IPS DF 19.7 (cell line): ENCODE measurements at places on chromosomes 6 and 20.

- DNase-seq, result no peak
Measured at GRCh38 chr6:32046450-32047083, 8.4 kb downstream of the CYP21A2 start.

GRCh38 chr6:154921482-154921881 is 73.6 kb upstream of the TIAM2 start:
- DNase-seq, result no peak

GRCh38 chr6:13026557-13026956 is 301.8 kb downstream of the TBC1D7 start:
- DNase-seq, result no peak

GRCh38 chr6:138372711-138373463 is 4.8 kb upstream of the SMIM28 start:
- DNase-seq, result no peak

GRCh38 chr6:75098709-75099108 is 107.1 kb downstream of the COL12A1 start:
- no peak for DNase-seq

- no peak for DNase-seq
Measured at GRCh38 chr6:69775941-69776340, 20.9 kb downstream of the LMBRD1 start.

GRCh38 chr20:24376311-24377099 is 92.9 kb upstream of the SYNDIG1 start:
- no peak for DNase-seq

DNA sequence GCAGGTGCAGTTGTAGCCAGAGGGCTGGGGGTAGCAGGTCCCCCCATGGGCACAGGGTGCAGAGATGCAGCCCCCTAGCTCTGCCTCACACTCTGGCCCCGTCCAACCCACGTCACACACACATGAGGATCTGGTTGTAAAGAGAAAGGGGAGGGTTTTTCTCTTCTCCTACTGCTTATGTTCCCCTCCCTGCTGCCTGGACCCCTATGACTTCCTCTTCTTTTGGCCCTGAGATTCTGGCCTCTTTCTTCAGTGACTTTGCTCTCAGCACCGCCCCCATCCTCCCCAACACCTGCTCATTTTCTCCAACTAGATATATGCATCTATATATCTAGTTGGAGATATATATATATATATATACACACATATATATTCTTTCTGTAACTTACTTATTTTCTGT is 9.7 kb downstream of the NOTCH4 start:
- no peak for DNase-seq

- DNase-seq, result no peak
Measured at GRCh38 chr6:47669684-47670513, 28.5 kb upstream of the ADGRF4 start.

DNA sequence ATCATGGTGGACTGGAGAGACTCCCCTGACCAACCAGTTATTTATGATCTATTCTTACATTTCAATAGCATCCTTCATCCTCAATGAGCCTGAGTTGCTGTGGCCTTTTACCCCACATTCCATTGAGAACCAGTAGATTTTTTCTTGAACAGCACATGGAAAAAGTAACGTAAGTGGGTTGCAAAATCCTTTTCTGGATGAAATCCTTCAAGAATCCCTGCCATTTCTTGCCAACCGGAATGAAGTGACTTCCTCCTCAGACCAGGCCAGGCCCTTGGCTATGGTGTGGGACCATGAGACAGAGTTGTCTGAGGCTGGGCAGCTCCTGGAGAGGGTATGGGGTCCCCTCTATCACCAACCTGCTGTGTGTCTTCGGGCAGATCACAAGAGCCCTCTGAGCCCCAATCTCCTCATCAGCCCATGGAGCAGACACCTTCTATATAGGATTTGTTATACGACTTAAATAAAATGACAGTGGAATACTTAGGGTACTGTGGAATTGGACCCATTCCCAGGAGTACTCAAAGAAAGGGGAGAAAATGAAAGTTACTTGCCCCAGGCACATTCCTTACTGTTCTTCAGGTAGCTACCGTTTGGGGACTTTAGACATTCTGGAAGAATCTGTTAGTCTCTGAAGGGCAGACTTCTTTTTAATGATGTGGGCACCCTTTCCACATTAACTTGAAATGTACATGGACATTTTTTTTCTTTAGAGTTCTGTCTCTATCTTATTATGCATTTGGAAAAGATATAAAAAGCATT is 10.9 kb downstream of the EYA2 start:
- no peak for DNase-seq

- DNase-seq, result peak; percentile 25
Measured at GRCh38 chr6:37653933-37654565, 43.6 kb downstream of the MDGA1 start.

- no peak for DNase-seq
Measured at GRCh38 chr6:20877008-20877937, 343.0 kb downstream of the CDKAL1 start.

- no peak for DNase-seq
Measured at GRCh38 chr6:108944707-108945680, 96.8 kb downstream of the ARMC2 start.

- no peak for DNase-seq
Measured at GRCh38 chr6:83221276-83221675, 28.1 kb downstream of the RWDD2A start.

- DNase-seq, result no peak
Measured at GRCh38 chr6:113694278-113695077, 162.7 kb upstream of the MARCKS start.

DNA sequence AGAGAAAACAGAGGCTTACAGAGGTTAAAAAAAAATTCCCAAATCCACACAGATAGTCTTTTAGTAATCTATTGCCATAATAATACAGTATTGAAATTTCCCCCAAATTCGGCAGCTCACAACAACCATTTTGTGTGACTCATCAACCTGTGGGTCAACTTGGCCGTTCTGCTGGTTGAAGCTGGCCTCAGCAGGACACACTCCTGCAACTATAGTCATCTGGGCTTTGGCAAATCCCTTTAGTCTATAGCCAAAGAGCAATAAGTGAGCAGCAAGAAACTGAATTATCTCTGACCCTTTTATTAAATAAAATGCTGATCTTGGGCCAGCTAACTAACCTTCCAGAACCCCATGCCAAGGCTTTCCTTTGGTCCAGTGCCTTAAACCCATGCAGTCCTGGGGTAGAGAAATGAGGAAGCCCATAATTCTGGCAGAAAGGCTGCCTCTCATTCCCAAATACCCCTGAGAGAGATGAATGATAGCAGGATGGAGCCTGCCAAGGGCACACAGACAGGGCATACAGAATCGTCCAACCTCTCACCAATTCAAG is 17.2 kb upstream of the SNAP25 start:
- DNase-seq, result no peak

DNA sequence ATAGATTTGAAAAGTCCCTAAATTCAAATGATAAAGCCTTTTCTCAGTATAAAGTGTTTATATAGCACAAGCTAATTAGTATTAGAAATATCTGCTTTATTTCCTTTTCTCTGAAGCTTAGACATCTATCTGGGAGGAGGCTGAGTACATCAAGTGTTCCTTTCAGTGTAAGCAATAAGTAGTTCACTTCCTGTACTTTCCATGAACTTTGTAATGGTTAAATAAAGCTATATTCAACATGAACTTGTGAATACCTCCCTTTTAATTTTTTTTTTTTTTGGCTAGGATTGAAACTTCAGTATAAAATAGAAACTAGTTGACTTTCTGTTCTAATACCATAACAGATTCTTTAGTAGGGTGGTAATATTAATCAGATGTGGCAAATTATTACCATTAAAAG is 190.9 kb downstream of the CENPW start:
- DNase-seq, result no peak

DNA sequence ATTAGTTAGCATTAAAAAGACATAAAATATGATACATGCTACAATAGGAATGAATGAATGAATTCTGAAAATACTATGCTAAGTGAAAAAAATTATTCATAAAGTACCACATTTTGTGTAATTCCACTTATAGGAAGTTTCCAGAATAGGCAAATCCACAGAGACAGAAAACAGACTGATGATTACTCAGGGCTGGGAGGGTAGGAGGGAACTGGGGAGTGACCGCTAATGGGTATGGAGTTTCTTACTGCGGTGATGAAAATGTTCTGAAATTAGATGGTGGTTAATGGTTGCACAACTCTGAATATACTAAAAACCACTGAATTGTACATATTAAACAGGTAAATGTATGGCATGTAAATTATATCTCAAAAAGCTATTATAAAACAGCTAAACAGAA is 22.6 kb downstream of the FERMT1 start:
- no peak for DNase-seq

- no peak for DNase-seq
Measured at GRCh38 chr6:128107682-128108081, 206.8 kb upstream of the THEMIS start.

- no peak for DNase-seq
Measured at GRCh38 chr20:14960831-14961230, 623.4 kb upstream of the FLRT3 start.

DNA sequence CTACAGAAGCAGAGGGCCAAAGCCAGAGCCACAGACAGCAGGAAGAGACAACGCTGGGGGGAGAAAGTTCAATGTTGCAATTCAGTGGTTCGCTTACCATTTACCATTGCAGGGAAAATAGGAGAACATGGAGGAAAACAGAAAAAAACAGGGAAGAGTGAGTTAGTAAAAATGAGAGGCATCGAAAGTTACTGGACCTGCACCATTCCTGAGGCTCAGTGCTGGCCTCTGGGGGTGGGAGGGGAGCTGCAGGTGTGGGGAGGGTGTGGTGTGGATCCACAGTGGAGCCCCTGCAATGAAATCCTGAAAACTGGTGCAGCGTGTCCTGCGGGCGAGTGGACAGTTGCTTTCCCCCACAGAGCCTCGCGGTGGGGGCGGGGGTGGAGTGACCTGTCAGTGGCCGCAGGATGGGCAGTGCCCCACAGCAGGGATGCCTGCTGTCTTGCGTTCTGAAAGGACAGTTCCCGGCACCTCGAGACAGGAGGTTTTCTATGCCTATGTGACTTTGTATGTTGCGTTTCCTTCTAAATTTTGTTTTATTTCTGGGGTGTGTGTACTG is 5.7 kb downstream of the TMEM181 start:
- DNase-seq, result no peak

GRCh38 chr6:16344756-16345155 is 106.4 kb downstream of the GMPR start:
- DNase-seq, result no peak

DNA sequence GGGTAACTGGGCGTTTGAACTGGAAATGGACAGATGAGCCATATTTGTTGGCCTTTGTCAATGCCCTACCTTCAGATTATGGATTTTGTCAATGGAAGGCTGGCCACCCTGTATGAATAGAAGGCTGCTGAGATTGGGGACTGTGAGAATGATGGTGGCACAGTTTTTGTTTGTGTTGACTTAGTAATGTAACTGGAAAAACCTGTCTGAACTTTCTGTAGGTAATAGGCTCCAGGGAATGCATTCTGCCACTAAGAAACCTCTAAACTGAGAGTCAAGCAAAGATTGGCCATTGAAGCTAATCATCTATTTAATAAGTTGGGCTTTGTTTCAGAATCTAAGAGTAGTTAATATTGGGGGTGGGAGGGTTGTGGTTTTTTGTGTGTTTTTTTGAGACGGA is 97.5 kb downstream of the FOXO3 start:
- no peak for DNase-seq

GRCh38 chr6:50973464-50973863 is 154.8 kb downstream of the TFAP2B start:
- DNase-seq, result no peak

DNA sequence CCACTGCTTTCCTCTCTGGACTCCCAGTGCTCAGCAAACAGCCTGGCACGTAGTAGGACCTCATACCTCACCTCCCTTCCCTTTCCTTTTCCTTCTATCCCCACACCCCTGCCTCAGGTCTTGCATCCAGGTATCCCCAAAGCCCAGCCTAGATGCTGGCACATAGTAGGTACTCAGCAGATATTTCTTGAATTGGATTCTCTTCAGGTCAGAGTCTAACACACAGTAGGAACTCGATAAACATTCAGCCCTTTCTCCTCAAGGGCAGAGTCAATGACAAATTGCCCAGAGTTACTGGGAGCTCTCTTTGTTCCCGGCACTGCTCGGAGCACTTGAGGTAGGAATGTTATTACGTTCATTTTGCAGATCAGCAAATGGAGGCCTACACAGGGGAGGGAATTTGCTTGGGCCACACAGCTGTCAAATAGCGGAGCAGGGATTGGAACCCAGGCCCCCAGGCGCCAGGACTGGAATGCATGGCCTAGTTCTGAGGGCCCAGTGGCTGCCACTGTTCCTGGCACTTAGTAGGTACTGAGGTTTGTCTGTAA is 25.9 kb downstream of the NOL4L start:
- no peak for DNase-seq

GRCh38 chr6:157283900-157284737 is 39.2 kb downstream of the TMEM242 start:
- no peak for DNase-seq

GRCh38 chr6:14107711-14108494 is 9.7 kb upstream of the CD83 start:
- DNase-seq, result no peak

- DNase-seq, result no peak
Measured at GRCh38 chr6:167393731-167394130, 68.8 kb downstream of the TTLL2 start.

DNA sequence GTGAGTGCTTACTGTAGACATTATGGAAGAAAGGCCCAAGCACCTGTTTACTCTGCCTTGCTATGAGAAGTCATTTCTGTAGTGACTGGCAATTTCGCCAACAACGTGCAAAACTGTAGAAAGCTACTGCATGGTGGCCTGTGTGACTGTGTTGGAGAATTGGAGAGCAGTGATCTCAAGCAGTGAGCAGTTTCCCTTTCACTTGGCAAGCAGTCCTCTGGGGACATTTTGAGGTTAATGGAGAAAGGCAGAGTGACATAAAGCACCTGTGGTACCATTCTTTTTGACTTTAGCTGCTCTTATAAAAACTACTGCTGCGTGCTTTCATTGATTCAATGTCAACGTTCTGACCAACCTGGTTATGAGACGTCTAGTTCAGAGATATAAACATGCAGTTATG is 382.6 kb upstream of the JAG1 start:
- DNase-seq, result no peak

DNA sequence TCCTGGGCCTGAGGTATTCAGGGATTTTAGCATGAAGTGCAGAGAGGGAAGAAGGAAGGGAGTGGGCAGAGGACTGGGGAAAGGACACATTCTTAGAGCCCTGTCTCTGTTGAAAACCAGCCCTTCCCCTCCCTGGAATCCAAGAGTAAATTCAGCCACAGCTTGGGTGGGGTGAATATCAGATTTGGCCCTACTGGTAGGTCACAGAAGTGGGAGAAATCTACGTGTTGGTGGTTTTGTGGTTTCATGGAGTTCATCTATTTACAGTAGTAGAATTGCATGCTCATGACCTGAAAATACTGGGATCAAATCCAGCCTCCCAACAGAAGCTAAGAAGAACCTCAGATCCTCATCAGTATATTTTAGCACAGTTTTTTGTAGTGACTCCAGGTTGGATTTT is 404.4 kb downstream of the BMP2 start:
- DNase-seq, result no peak

DNA sequence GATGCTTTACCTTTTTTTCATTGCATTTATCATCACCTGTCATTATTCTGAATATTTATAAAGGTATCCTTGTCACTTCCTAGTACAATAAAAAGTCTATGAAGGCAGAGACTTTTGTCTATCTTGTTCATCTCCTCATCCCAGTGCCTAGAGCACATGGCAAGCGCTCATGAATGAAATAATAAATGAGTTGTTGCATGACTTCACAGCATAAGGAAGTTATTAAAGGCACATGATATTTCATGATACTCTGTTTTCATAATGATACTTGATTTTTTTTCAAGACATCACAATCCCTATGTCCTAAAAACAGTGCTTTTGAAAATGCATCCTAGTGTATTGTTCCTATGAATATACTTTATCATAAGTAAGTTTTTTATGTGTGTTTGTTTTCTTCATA is 310.6 kb upstream of the RSPO3 start:
- no peak for DNase-seq

- DNase-seq, result no peak
Measured at GRCh38 chr20:43550456-43550855, 8.4 kb upstream of the SGK2 start.
